Activated CD4-positive, alpha-beta T cell treated with anti-CD3 and anti-CD28 coated beads for 1 hour (primary cell): ENCODE measurements at places on chromosomes 1 and 21.
A peak's percentile ranks its signal among the peaks of the same experiment; 100 is the strongest.

DNA sequence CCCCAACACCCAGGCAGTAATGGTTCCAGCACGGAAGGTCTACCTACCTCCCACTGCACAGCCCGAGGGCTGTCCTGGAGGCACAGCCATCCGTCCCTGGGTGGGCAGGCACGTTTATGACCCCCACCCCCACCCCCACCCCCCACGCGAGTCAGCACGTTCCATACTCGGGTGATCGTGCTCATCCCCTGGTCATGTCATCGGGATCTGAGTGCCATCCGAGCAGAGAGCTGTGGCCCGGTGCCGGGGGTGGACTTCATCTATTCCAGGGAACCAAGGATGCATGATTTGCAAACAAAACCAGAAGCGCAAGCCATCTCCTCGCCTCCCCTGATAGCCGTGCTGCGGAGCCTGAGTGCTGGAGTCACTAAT, 1.1 kb downstream of the TSPEAR start:
- DNase-seq: no peak

- no peak for DNase-seq
Measured at GRCh38 chr1:153210206-153210605, 7.0 kb downstream of the LELP1 start.

DNA sequence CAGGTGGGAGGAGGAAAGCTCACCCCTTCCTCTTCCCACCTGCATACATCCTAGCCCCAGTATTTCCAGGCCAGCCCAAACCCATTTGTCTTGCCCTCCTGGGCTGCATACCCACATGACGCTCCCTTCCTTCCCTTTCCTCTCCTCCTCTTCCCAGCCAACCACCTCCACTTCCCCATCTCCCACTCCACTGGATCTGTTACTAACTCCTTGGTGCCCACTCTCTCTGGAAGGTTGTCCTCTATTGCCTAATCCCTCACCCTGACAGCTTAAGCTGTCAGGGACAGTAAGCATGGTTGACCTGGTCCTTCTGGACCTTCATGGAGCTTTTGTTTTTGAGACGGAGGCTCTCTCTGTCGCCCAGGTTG, 23.0 kb upstream of the SYNC start:
- no peak for DNase-seq

- no peak for DNase-seq
Measured at GRCh38 chr1:21625390-21626190, 43.6 kb downstream of the RAP1GAP start.

DNA sequence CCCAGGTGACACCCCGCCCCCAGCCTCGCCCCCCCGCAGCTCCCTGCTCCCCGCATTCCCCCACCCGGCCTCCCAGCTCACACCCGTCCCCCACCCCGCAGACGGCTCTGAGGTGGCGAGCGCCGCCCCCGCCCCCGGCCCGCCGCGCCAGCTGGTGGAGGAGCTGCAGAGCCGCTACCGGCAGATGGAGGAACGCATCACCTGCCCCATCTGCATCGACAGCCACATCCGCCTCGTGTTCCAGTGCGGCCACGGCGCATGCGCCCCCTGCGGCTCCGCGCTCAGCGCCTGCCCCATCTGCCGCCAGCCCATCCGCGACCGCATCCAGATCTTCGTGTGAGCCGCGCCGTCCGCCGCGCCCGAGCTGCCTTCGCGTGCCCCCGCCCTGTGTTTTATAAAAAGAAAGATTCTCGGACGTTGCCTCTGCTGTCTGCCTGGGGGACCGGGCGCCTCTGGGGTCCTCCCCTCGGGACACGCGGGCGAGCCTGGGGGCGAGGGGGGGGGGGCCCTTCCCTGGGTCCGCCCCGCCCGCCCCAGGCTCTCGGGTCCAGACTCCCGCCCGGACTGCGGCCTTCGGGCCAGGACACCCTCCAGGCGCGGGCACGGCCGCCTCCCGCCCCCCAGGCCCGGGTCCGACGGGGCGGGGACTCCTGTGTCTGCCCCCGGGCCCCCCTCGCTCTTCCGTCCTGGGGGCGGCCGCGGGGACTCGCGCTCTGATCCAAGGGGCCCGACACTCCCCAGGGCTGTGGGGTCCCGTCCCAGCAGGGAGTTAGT, 1.6 kb upstream of the MMP23B start:
- DNase-seq: peak; percentile 92

GRCh38 chr21:28174701-28175100, 818.0 kb downstream of the LTN1 start:
- DNase-seq: no peak

GRCh38 chr1:54547601-54548388, at the start of gene ACOT11:
Gene ACOT11, plus strand, starts transcription at chr1:54548228. Its CDS starts 82 bp downstream, at chr1:54548310.
- no peak for DNase-seq

DNA sequence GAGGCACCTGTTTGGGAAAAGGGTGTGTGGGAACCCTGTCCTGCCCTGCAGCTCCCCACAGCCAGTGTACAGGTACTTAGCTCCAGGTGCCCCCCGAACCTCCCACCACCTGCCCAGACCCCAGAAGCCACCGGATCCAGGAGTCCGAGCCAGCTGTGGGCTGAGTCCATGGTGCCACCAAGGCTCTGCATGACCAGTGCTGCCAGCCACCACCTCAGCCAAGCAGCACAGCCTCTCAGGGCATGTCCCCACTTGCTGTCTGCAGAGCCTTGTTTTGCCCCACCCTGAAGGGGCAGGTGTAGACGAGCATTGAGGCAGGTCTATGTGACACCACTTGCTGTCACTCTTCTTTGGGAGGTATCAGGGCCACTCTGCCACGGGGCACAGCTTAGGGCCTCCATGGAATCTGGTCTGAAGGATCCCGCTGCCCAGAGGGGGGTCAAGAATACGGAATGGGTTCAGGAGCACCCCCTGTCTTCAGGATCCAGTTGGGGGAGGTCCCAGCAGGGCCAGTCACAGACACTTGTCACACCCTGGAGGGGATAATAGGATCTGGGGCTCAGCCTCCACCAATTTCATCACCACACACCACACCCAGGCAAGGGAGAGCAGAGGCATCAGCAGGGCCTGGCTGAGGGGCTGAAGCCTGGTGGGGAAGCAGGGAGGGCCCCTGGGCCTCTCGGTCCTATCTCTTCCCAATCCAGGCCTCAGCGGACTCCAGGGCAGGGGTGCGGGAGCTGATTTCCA, 27.7 kb downstream of the ARHGEF19 start:
- DNase-seq: no peak

DNA sequence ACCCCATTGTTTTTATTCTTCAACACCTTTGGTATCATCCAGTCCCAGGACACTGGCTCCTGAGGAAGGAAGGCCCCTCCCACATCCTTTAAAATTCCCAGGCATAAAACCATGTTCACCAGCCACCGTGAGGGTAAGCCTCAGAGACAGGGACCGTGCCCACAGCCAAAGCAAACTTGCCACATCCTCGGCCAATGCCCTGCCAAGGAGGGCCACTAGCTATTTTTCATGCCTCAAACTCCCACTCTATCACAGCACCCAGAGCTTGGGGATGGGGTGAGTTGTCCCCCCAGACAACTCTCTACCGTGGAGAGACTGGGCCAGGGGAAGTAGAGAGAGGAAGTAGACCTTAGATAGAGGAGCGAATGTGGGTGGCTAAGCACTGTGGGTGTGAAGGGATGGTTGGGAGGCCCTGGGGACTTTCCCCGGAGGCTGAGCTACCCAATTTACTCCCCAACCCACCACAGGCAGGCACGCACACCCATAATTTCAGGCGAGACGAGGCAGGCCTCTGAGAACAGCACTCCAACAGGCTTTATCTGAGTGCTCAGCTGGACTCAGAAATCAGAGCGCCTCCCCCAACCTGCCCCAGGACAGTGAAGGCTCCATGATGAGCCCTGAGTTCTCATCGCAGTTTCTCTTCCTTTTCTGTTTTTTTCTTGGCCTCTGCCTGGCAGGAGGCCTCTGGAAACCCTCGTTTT, 15.9 kb upstream of the BTG2 start:
- DNase-seq: peak; percentile 87

- no peak for DNase-seq
Measured at GRCh38 chr1:169809370-169810095, 14.8 kb upstream of the METTL18 start.

DNA sequence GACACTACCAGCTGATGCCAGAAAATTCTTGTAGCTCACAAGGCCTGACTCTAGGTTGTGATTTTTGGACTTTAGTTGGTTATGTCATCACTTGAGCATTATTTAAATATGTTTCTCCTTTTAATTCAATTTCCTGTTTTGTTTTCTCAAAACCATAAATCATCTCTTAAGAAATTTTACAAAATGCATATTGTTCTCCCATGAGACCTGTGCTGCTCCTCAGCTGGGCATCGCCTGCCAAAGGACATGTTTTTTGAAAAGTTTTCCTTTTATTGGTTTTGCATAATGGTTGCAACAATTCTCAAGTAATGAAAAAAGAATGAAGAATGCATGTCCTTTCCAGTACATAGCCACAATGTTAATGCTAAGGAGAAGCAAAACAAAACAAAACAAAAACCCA, 204.7 kb upstream of the LYPLAL1 start:
- DNase-seq: no peak

- DNase-seq: no peak
Measured at GRCh38 chr21:35007348-35007747, 41.8 kb downstream of the RUNX1 start.

DNA sequence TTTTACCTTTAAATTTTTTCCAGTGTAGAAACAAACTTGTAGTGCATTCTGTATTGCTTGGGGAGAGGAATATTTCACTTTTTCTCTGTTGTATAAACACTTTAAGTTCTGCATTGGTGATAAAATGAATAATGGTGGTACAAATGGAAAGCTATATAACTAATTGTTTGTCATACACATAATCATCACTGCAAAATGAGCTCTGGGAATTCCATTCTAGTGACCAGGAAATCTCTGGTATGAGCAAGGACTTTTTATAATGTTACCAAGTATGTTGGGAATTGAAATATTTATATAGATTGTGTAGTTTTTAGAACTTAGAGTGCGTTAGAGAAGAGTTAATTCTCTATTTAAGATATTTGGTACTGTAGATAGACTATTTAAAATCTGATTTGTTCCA, 5.0 kb upstream of the FMN2 start:
- no peak for DNase-seq

DNA sequence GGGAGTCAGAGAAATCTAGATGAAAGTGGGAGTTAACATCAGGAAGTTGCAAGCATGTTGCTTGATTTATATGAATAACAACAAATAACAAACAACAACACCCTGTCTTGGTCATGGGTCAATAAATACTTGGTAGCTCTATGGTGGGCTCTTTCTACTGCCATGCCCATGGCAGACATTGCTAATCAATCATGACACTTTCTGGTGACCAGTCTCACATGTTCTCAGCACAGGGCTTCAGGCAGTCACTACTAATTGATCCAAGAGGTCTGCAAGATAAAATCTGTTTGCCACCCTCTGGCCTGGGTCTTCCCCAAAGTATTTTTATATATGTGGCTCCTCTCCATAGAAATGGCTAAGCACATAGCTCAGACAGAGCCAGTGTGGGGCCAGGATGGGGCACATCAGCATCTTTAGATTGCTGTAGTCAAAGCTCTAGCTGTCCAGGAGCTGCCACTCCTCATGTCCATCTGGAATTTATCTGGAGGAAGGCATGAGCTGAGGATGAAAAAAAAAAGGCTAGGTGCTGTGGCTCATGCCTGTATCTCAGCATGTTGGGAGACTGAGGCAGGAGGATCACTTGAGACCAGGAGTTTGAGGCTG, 51.2 kb downstream of the STUM start:
- no peak for DNase-seq

DNA sequence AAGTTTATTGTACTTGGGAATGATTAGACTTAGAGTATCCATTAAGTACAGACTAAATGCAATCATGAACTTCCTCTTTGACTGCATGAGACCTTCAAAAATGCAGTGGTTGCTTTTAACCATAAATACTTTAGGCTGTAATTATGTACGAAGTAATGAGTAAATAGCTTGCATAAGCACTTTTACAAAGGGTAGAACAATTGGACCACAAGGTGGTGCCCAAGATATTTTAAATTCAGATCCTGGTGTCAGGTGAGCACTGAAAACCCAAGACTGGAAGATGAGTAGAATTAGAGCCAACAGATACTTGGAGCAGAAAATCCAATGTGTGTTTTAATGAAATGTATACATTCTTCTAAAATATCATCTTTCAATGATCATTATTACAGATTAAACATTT, 43.4 kb upstream of the RHOU start:
- no peak for DNase-seq

DNA sequence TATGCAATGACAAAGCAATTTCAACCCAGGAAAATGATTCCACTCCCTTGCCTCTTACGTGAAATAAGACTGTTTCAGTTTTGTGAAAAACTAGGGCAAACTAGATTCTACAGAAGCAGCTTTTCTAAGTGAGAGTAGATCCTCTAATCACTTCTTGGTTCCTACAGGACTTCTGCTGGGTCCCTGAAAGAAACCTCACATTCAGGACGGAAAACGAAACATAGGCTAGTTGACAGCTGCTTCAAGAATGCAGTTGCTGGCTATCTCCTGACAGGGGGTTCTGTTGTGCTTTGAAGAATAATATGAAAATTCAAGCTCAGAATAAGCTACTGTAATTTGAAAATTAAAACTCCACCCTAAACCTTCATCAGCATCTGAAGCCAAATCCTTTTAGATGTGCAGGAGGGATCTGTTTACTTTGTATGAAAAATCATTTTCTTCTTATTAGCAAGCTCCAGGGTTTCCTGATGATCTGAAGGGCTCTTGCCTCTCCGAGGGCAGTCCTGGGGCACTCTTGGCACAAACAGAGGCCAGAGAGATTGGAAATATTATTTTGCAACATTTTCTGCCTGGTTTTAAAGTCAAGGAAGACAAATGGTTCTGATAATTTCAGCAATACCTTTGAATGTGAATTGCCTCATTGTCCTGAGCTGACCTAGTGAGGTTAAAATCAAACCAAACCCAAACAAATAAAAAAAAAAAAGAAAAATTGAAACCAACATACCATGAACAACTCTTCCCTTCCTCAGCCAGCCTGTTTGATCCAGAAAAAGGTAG, 55.0 kb downstream of the NTMT2 start:
- DNase-seq: no peak
